Cerebellum (tissue), 4 donors: ENCODE measurements at places on chromosomes 12 and 14.

GRCh38 chr12:122866950-122867607 lies 28.8 kb downstream of the VPS37B start:
- DNase-seq, result peak; percentile 63

- DNase-seq, result no peak
These were observed 149.7 kb upstream of the SLC16A7 start for GRCh38 chr12:59446116-59446515.

DNA sequence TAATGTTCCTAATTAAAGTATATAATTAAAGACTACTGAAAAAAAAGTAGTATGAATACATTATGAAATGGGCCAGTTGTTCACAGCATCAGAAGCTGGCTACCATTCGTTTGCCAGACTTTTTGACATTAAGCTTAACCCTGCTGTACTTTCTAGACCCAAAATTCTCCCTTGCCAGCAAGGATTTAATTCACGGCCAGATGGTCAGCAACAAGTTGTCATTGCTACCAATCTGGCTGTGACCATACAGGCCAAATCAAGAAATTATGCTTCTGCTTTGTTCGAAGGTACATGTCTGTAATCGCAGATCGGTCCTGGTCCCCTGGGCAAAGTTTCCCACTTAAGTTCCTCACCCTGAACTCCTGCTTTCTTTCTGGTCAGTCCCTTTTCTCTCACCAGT lies 217.7 kb upstream of the ATXN7L3B start:
- DNase-seq, result peak; percentile 2

GRCh38 chr14:92502541-92503286 lies 10.9 kb upstream of the RIN3 start:
- DNase-seq, result no peak

GRCh38 chr12:124883263-124884130 lies 19.8 kb upstream of the SCARB1 start:
- DNase-seq, result no peak

DNA sequence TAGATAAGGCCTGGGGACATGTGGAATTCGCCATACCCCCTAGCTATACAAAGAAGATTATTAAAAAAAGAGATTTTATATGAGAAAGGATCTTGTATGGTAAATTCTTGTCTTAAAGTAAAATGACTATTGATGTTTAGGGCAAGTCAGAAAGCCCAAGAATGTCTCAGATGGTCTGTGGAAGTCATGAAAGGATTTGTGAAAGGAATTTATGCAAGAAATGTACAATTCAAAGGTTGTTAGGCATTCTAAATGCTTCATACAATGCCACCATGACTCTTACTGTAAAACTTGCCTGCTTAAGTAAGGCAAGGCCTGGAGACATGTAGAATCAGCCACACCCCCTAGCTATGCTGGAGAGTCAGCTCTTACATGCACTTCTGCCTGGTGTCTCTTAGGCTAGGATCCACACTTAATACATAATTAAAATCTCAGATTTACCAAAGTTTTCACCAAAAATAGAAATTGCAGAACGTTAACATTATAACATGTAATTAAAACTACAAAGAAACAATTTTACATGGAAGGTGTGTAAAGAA lies 8.9 kb upstream of the ETNK1 start:
- DNase-seq, result no peak

DNA sequence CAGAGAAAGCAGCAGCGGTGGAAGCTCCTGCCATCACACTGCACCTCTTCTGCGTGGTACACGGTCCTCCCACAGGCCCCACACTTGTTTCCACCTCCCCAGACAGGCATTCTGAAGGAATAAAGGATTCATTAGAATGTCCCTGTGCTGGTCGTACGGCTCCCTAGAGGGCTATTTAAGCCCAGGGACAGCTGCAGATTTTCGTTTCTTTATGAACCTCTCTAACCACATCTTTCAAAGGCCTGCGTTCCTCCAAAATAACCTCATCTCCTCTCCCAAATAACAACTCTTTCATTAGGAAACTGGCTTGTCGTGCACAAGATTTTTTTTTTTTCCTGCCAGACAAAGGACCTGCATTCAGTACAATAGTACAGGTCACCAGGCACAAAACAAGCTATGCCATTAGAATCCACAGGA lies 12.7 kb downstream of the CSRP2 start:
- DNase-seq, result no peak

DNA sequence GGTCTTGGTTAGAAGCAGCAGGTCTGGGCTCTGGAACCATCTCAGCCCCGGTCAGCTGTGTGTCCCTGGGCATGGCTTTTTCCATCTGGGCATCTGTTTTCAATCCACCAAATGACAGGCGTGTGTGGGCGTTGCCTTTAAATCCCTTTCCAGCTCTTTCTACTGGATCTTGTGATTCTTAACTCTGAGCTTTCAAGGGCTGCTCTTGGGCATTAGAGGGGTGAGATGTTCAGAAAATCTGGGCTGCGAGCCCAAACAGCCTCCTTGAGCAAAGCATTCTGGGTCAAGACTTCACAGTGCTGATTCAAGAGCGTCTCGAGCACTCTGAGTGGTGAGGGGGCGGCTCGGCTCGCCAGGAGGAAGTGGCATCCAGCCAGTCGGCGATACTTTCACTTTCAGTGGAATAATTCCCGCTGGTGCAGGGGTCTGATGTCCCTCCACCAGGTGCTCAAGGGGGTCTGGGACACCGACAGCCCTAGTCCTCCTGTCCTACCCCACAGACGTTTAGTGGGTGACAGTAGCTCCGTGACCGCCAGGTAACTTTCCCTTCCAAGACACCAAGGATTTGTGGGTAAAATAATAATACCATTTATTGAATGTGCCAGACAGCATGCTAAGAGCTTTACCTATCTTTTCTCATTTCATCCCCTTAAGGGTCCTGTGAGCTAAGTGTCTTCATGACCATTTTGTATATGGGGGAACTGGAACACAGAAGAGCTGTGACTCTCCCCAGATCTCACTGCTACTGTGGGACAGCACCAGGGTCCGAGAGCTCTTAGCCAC lies 114.0 kb downstream of the PLXNC1 start:
- peak; percentile 35 for DNase-seq

DNA sequence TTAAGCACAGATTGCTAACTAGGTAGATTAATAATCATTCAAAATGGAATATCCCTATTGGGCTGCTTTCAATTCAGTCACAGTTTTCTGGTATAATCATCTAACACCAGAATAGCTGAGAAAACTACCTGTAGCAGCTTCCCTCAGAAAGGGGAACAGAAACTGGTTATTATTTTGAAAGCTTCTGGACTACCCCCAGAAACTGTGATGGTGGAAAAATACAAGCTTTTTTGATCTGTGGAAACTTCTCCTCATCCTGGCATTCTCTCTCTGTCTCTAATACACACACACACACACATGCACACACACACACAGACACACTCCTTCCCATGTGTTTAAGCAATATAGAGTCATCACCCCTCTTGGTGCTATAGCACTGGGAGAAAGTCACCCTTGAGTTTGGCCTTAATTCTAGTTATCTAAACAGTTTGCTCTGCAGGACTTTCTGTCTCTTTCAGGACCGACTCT lies 251.5 kb upstream of the LMO3 start:
- no peak for DNase-seq

- no peak for DNase-seq
These were observed 100.8 kb downstream of the IGF1 start for GRCh38 chr12:102379346-102380162.

- no peak for DNase-seq
These were observed 23.9 kb downstream of the NID2 start for GRCh38 chr14:52044791-52045522.

DNA sequence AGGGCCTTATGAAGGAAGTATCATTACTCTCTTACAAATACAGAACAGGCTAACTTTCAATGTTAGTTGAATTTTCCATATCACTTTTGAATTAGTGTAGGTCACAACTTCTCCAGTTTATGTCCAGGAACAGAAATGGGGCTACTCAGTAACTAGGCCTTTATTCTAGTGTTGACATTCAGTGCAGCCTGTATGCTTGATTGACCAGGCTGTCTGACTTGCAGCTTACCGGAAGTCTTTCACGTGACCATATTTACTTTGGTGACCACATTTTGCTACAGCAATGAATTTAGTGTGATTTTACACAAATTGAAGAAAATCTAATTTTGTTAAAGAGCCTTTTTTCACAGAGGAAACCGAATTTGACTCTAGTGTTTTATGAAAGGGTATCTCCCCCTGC lies 12.4 kb downstream of the MTERF2 start:
- DNase-seq, result no peak

DNA sequence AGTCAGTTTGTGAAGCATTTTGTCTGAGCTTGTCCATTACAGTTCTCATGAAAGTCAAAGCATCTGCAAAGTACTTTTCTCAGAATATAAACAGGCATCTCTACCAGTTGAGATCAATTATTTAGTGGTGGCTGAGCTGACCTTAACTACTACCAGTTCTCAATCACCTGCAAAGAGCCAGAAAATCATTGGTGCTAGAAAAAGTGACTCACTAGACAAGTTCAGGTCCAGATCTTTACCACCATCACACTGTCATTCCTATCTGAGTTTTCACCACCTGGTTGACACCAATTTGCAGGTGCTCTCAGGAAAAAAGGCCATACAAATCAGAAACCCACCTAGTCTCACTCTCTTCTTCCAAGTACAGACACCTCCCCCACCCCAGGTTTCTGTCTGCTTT lies 33.3 kb downstream of the ITPR2 start:
- no peak for DNase-seq

- DNase-seq, result no peak
These were observed 227.3 kb downstream of the DPF3 start for GRCh38 chr14:72666610-72667009.

DNA sequence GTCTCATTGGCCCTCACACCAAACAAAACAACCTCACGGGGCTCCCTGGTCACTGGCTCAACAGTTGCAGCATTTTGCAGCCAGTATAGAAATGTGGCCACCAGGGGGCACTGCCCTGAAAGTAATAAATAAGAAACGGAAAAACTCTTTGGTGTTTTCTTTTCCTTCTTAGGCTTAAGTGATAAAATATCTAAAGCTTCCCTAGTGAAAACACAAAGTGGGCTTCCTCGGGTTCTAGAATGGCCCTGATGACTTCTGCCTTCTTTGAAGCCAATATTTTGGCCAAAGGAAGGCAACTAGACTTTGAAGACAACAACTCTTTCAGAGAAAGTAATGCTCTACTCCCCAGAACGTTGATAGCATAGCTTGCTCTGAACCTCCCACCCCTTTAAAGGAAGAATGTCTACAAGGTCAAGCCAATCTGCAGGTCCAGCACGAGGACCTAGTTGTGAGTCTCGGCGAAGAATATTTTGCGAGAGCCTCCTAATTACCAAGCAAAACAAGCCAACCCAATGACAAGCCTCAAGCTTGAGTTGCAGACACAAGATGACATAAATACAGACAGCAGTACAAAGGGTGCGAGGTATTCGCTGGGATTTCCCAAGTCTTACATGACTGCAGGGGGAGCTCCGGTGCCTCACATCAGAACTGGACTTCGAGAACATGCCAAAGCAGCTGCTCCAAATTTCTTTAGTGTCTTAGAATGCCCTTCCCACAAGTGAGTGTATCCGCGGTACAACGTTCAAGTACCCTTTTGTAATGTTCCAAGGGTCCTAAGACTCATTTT lies 2.6 kb downstream of the ITPK1 start:
- peak; percentile 73 for DNase-seq

DNA sequence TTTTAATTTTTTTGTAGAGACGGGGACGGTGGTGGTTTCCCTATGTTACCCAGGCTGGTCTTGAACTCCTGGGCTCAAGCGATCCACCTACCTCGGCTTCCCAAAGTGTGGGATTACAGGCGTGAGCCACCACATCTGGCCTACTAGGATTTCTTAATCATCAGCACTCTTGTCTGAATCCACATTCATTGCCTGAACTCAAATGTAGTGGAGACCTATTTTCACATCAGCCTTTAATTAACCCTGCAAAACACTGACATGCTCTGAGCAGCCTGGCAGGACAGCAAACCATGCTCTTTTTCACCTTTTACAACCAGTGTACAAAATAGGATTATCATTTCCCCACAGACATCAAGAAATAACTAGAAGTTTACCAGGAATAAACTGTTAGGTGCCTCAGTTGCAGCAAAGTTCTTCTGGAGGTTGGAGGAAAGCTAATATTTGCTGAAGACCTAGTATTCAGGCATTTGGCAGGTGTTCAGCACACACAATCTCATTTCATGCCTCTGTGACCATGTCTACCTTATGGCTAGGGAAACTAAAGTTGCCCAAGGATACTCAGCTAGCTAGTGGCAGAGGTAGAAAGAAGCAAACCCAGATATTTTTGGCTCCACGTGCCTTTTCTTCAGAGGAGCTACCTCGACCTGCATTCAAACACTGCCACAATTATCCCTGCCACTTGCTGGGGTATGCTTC lies 37.7 kb downstream of the CFL2 start:
- DNase-seq, result no peak

- DNase-seq, result peak; percentile 67
These were observed 4.5 kb downstream of the DHRS2 start for GRCh38 chr14:23640524-23641141.

DNA sequence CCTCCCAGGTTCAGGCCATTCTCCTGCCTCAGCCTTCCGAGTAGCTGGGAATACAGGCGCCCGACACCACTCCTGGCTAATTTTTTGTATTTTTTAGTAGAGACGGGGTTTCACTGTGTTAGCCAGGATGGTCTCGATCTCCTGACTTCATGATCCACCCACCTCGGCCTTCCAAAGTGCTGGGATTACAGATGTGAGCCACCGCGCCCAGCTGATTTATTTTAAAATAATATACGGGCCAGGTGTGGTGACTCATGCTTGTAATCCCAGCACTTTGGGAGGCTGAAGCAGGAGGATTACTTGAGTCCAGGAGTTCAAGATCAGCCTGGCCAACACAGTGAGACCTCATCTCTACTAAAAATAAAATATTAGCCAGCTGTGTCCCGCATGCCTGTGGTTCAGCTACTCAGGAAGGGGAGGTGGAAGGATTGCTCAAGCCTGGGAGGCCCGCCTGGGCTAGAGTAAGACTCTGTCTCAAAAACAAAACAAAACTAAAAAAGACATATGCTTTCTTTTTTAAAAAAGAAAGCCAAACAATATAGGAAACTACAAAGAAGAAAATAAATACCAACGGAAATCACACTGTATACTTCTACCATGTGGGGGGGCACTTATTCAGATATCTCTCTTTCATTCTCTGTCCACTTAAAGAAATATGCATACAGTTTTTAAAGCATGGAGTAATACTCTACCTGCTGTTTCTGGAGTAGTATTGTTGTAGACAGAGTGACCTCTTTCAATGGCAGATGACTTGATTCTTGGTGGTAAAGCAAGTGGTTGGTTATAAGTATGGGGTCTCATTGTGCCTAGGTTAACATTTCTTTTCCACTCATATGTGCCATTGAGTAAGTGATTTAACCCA lies 930 bp upstream of the MIA2 start:
- DNase-seq, result no peak

DNA sequence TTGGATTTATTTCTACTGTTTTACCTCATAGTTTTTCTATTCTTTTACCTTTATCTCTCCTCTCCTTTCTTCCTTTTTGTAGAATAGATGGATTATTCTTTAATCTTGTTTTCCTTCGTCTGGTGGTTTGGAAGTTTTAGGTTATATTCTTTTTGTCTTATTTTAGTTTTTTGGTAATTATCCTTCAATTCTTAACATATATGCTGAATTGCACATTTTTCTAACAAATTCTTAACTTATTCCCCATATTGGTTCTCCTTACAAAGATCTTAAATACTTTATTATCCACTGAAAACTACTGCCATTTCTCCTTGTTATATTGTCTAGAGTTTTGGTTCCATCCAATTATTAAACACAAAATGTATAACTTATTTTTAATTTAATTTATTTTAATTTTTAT lies 42.3 kb downstream of the CATSPERB start:
- no peak for DNase-seq
